ENCODE measurements at places on chromosomes 1 and 21. TPM values are rescaled to one million over a fixed set of nuclear protein-coding genes. Genes with fewer than 3 reads are reported as not detected.

The LRRC71 gene
- total RNA-seq = not detected

The C1orf167 gene
- total RNA-seq = not detected

DNA sequence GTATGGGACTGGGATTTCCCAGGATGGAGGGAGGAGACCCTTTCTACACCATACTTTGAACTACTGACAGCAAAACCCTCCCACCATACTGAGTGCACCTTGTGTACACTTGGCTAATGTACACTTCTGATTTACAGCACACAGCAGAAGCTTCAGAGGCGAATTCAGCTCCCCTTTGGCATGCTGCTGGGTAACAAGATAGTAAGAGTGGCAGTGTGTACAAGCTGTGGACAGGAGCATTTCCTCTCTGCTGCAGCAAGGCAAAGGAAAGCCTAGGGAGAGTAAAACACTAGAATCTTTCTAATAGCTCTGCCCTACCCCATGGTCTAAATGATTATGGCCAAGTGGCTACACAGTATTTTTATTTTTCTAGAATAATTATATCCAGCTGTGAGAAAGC is 83.9 kb upstream of the ARTN start:
- no peak for DNase-seq

- DNase-seq = no peak
These were observed 36.8 kb upstream of the SFPQ start for GRCh38 chr1:35229587-35230360.

- DNase-seq = peak; percentile 53
These were observed 860.8 kb downstream of the BRINP3 start for GRCh38 chr1:189616893-189617292.

DNA sequence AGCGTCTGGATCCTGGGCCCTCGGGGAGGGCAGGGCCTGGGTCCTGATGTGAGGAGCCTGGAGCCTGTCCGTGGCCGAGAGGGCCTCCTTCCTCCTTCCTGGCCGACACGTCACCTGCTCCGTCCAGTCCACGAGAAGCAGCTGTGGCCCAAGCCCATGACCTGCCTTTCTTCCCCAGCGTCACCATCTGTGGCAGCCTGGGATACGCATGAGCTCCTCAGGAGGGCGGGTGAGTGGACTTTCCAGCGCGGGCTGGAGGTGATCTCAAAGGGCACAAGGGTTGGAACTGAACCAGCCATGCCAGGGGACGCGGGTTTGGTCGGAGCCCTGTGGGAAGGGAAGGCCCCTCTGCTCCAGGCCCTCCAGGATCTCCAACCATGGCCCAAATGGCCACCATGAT is 90.4 kb downstream of the DHRS3 start:
- DNase-seq = no peak

DNA sequence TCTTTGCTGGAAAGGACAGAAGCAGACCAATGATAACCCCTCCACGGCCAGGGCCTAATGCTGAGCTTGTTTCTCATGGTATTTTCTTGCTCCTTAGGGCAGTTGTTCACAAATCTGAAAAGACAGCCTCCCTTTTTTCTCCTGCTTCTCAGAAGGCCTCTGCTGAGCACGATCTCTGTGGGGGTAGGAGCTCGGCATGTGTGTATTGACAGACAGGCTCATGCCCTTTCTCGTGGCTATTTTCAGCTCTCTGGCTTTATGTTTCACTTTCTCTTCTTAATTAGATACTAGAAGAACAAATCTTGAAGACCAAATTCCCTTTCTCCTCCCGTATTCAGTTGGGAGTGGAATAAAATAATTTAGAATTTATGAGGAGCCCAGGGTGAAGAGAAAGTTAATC is 768 bp upstream of the RIIAD1 start:
- DNase-seq = no peak

All from kidney epithelial cell (primary cell).